ENCODE measurements at places on chromosomes 5 and 9.

GRCh38 chr9:130501639-130502038, 56.9 kb downstream of the ASS1 start:
- no peak for DNase-seq

DNA sequence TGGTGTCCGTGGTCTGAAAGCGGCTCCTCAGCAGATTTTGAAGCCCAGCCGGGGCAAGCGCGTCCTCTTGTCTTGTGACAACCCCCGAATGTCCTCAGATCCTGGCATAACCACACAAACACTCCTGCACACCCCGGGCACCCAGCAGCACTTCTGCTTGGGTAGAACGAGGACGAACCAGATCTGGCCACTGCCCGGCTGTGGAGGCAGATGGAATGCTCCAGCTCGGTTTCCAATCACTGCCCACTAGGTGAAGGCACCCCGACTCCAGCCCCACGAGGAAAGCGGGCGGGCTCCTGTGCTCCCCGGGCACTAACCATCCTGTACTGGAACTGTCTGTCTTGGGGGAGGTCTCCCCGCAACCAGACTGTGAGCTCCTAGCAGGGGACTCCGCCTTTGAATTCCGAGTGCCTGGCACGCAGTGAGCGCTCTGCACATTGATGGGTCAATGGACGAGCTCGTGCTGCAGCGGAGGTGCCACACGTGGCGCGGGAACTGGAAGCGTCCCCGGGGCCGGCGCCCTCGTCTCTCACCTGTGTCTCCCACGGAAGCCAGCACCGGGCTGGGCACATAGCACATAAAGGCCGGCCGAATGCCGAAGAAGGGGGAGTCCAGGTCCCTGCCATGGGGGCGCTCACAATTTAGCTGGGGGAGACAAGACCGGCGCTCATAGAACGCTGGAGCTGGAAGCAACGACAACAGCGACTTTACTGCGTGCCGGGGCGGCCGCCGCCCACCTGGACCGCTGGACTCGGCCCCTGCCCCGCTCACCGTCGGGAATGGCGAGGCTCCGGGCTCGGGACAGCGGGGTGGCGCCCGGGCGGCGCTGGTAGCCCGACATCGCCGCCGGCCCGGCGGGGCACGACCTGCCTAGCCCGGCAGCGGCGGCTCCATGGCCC, 608 bp downstream of the ENTR1 start:
- DNase-seq = peak; percentile 36

DNA sequence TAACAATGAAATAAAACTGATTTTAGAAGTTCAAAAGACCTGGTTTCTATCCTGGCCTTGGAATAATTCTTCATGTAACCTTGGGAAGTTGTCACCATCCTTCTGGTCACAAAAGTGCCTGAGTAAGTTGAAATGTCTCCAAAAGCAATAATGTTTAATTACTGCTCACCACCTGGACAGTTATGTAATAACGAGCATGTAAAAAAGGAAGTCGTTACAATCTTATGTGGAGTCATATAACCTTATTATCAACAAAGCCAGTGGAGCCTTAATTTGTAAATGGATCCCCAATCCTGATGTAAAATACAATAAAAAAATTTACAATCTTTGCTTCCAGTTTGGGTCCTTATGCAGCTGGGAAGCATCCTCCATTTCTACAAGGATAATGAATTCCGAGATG, 64.2 kb upstream of the GPR151 start:
- DNase-seq = no peak

GRCh38 chr5:82820961-82821845, 256.0 kb downstream of the TMEM167A start:
- DNase-seq = no peak

DNA sequence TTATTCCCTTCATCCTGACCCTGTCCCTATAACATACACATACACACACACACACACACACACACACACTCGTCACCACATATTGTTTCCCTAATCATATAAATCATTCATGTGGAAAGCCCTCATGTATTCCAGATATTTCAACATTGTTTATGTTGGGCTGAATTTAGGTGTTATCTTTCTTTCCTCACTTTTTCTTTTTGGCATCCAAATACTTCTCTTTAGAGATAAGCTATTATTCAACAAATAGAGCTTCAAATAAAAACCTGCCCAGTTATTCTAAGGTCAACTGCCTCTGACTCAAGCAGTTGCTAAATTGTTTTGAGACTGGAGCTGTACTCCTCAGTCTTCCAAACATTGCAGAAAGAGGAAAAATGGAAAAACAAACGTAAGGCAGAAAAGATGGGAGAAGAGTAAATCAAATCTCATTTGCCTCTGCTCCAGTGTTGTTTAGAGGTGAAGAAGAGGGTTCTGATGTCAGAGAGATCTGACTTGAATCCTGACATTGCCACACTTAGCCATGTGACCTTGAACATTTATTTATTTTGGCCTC, 215.7 kb downstream of the GAS1 start:
- no peak for DNase-seq

- DNase-seq = no peak
Measured at GRCh38 chr5:36438765-36439561, 137.3 kb upstream of the RANBP3L start.

DNA sequence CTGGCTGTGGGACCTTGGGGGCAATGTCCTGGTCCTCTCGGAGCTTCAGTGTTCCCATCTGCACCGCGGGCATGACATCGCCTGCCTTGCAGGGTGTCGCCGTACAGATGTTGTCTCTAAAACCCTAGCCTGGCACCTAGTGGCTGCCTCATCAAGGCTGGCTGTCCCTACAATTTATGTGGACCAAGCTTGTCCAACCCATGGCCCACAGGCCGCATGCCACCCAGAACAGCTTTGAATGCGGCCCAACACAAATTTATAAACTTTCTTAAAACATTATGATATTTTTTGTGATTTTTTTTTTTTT, 18.3 kb upstream of the ASS1 start:
- no peak for DNase-seq

DNA sequence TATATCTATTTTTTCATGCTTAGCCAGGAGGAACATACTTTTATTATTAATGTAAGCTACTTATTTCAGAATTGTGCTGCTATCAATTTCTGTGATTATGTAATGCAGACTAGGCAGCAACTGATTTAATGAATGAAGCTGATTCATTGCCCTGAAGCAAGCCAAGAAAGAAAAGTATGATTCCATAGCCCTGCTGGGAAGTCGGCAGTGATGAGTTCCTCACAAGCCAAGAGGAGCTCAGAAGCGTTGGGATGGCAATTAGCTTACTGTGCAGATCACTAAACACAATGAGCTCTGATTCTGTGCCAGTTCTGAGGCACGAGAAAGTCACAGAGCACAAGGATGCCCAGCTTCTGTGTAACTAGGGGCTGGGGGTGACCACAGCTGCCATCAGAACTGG, 254.3 kb upstream of the KLF9 start:
- no peak for DNase-seq

- DNase-seq = no peak
Measured at GRCh38 chr5:14696851-14697250, 32.3 kb downstream of the OTULIN start.

DNA sequence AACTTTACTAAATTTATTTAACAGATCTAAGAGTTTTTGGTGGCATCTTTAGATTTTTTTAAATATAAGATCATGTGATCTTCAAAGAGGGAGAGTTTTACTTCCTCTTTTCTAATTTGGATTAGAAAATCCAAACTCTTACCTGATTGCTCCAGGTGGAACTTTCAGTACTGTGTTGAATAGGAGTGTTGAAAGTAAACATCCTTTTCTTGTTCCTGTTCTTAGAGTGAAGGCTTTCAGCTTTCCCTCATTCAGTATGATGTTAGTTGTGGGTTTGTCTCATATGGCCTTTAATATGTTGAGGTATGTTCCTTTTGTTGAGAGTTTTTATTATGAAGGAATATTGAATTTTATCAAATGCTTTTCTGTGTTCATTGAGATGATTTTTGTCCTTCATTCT, 650.0 kb upstream of the SGCD start:
- no peak for DNase-seq

DNA sequence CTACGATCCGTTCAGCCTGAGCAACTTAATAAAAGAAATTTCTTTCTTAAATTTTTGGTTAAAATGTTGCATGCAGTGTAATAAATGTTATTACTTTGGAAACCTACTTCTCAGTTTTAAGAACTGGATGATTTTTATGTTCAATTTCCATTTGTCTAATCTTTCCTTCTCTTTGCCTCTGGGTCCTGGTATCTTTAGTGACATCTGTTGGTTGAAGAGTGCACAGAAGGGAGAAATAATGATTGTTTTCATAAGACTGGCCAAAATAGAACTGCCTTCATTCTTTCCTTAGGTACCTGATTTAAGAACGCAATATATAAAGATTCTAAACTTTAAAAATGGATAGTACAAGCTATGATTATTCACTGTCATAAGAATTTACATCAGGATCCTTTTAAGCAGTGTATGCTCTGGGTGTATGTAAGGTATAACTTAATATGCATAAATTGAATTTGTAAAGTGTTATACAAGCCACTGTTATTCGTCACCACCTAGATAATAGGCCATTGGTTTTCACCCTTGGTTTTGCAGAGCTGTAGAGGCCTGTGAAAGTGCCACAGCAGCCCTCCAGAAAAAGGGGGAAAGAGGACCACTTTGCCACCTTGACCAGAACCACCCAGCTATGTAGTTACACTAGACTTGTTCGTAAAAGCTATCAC, 82.8 kb upstream of the TLX3 start:
- DNase-seq = no peak

GRCh38 chr9:99231711-99232110, 9.6 kb downstream of the SEC61B start:
- peak; percentile 40 for DNase-seq

- DNase-seq = no peak
Measured at GRCh38 chr9:10548348-10548747, 64.5 kb downstream of the PTPRD start.

- no peak for DNase-seq
Measured at GRCh38 chr5:174816858-174817257, 92.5 kb downstream of the MSX2 start.

DNA sequence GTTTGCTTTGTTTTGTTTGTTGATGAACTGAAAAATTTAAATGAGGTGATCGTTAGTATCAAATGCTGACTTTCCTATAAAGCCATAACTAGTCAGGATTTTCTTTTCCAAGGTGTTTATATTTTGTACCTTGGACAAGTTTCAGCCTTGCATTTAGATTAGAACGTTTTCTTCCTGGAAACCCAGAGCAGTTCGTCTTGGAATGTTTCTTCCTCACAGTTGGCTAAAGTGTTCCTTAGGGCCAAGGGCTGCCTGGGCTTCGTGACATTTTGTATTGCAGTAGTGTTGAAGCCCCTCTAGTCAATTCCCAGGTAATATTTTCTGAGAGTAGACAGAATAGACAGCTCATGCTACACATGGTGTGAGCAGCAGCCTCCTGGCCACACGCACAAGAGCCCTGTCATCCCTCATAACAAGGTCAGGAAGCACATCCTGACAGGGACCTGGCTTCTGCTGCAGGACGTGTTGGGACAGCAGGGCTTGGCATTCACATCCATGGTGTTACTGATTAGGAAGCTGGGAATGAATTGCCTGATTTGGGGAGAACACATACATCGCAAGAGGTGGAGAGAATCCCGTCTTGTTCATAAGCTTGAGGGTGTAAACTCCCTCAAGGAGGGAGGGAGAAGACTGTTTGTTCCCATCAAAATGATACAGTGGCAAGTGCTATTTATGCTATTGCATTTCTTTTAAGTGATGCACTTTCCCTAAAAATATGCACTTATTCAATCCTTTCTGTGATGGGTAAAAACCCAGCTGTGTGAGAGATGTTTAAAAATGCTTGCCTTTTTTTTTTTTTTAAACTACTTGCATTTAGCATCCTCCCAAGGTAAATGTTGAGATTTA, 31.7 kb downstream of the FUBP3 start:
- no peak for DNase-seq

GRCh38 chr5:166957782-166958181, 1333.7 kb upstream of the WWC1 start:
- DNase-seq = no peak

DNA sequence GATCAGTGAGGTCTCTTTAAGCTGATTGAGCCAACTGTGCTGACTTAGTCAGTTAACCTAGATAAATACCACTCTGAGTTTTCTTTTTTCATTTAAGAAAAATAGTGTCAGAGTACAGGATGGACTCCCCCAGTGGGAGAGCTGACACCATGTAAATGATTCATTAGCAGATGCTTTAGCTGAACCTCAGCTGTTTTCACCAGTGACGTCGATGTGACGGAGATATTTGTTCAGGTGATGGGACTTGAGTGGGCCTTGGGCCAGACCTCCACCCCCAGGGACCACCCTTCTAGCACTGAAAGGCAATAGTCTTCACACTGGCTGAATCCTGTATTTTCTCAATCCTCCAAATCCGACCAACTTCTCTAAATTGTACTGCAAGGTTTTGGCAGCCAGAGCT, 196.1 kb downstream of the GAS1 start:
- no peak for DNase-seq

GRCh38 chr5:35854248-35854647, 2.4 kb upstream of the IL7R start:
- DNase-seq = no peak

- DNase-seq = no peak
Measured at GRCh38 chr9:123743737-123744136, 186.2 kb downstream of the DENND1A start.

GRCh38 chr9:123637945-123638634, 282.1 kb downstream of the CRB2 start:
- DNase-seq = peak; percentile 19

DNA sequence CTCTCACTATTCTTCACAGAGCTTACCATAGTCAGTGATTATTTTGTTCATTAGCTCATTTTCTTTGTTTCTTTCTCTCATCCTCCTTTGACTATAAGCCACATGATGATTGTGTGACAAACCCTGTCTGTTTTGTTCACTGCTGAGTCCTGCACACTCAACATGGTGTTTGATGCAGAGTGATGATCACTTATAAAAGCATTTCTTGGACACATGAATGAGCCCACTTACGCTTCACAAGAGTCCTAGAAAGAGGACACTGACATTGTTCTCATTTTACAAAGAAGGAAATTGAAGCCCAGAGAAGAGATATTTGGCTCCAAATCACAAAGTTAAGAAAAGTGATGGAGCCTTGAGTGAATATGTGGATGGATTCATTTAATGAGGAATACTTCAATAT, 13.4 kb downstream of the ABLIM3 start:
- no peak for DNase-seq

DNA sequence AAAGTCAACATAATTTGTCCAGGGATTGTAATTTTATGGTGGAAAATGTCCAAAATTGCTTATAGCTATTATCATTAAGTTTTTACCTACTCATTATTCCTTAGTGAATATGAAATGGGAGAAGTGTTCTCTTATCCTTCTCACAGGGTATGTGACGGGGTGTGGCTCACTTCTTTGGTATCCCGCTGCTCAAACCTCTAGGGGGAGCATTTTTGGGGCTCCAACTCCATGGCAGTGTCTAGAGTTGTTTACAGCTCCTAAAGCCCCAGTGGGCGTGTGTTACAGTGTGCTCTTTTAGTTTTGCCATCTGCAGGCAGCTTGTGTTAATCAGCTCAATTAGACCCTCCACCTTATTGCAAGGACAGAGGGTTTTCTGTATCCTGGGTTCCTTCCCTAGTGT, 89.4 kb downstream of the CDKN2A start:
- DNase-seq = peak; percentile 51

GRCh38 chr5:154673506-154673905, 81.7 kb upstream of the LARP1 start:
- no peak for DNase-seq
